ENCODE measurements at places on chromosomes 16 and 17.

- no peak for DNase-seq
Observed at GRCh38 chr17:50290933-50291332, 16.7 kb downstream of the TMEM92 start.

- no peak for DNase-seq
Observed at GRCh38 chr17:78675836-78676235, 98.6 kb upstream of the DNAH17 start.

DNA sequence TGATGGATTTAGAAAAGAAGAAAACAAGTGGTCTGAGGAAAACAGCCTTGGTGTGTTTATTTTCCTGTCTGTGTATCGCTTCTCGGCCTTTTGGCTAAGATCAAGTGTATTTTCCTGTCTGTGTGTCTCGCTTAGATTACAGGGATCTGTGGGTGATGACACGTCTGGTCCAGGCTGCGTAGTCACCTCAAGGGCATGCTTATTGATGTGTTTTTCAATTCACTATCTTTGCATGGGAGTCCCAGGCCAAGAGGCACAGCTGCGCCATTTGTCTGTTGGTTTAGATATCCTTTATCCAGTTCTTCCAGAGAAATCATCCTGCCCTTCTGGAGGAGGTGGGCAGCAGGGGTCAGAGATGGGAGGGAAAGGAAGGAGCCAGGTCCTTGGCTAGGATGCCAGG, 47.1 kb upstream of the STH start:
- DNase-seq: no peak

- peak; percentile 76 for DNase-seq
Observed at GRCh38 chr17:77375917-77376651, 235.3 kb downstream of the SEC14L1 start.

- no peak for DNase-seq
Observed at GRCh38 chr16:68499006-68499405, 40.1 kb upstream of the ZFP90 start.

DNA sequence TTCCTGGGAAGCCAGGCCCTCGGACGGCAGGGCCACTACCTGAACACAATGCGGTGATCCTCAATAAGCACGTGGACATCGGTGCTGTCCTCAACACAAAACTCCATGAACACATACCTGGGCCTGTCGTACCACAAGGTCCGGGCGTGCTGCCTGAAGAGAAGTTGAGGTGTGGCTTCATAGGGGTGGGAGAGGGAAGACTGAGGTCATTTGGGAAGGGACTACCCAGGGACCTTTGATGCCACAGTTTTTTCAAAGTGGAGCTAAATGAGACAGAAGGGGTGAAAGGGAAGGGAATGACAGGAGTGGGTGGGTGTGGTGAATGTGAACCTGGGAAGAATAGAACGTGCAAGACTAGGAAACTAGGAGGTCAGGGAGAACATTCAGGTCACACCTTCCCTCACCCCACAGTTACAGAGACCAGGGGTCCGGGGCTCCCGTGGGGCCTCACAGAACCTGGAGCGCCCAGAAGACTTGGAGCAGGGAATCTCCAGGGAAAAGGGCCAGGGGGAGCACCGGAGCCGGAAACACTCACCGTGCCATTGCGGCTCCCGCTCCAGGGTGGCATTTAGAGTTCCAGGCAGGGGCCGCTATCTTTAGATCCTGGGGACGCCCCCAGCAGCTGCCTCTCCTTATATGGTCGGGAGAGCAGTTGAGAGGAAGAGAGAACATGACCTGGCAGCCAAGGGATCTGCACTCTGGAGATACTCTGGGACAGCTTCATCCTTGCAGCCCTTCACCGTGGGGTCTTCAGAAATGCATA, at the start of gene PTGES3L:
TSS of gene PTGES3L (minus strand) at position 570 of the 763 bp plus-strand sequence. CDS start at position 543, 27 bp downstream.
- no peak for DNase-seq

- DNase-seq: no peak
Observed at GRCh38 chr17:59401725-59402124, 70.3 kb downstream of the YPEL2 start.

- DNase-seq: no peak
Observed at GRCh38 chr17:57541472-57542394, 203.4 kb downstream of the CCDC182 start.

- DNase-seq: no peak
Observed at GRCh38 chr17:81438007-81438659, 42.9 kb downstream of the BAHCC1 start.

- DNase-seq: no peak
Observed at GRCh38 chr17:58534901-58535421, 20.5 kb upstream of the MTMR4 start.

GRCh38 chr16:14131774-14132695, 60.9 kb downstream of the MRTFB start:
- DNase-seq: no peak

DNA sequence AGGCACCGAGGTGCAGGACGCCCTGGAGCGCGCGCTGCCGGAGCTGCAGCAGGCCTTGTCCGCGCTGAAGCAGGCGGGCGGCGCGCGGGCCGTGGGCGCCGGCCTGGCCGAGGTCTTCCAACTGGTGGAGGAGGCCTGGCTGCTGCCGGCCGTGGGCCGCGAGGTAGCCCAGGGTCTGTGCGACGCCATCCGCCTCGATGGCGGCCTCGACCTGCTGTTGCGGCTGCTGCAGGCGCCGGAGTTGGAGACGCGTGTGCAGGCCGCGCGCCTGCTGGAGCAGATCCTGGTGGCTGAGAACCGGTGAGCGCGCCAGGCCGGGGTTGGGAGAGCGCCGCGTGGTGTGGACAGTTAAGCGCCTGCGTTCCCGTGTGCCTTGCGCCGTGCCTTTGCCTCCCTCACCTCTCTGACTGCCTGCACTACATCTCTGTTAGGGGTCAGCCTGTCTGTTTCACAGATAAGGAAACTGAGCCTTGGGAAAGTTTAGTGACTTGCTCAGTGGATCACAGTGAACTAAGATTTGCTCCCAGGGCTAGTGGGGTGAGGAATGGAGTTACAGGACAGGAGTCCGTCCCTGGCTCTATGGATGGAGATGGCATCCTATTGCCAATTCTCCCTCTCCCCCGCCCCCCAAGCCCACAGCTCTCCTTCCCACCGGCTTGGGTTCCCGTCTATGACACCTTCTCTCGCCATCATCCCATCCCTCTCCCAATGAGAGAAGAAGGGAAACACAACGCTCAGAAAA, 880 bp downstream of the SARM1 start:
- DNase-seq: no peak
